ENCODE measurements at places on chromosomes 2 and 18.

DNA sequence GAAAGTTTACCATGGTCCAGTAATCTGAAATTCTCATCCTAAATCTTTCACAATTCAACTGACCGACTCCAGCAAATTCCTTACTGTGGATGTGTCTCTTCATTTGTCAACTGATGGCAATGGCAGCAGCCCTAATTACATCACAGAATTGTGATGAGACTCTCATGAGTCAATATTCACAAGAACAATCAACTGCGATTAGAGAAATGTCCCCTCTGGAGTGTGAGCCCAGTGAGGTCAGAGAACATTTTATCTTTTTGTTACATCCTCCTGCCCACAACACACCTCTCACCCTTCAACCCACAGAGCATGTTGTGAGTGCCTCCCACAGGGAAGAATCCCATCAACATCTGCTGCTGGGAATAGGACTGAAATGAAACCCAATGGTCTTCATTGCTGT is 73.6 kb downstream of the CD226 start:
- DNase-seq = no peak

DNA sequence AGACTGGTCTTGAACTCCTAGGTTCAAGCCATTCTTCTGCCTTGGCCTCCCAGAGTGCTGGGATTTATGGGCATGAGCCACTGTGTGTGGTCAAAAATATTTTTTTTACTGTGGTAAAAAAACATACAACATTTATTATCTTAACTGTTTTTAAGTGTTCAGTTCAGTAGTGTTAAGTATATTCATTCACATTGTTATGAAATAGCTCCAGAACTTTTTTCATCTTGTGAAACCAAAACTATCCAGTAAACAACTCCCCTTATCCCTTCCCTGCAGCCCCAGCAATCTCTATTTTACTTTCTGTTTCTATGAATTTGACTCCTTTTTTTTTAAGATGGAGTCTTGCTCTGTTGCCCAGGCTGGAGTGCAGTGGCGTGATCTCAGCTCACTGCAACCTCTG is 9.3 kb downstream of the RMC1 start:
- DNase-seq = no peak

DNA sequence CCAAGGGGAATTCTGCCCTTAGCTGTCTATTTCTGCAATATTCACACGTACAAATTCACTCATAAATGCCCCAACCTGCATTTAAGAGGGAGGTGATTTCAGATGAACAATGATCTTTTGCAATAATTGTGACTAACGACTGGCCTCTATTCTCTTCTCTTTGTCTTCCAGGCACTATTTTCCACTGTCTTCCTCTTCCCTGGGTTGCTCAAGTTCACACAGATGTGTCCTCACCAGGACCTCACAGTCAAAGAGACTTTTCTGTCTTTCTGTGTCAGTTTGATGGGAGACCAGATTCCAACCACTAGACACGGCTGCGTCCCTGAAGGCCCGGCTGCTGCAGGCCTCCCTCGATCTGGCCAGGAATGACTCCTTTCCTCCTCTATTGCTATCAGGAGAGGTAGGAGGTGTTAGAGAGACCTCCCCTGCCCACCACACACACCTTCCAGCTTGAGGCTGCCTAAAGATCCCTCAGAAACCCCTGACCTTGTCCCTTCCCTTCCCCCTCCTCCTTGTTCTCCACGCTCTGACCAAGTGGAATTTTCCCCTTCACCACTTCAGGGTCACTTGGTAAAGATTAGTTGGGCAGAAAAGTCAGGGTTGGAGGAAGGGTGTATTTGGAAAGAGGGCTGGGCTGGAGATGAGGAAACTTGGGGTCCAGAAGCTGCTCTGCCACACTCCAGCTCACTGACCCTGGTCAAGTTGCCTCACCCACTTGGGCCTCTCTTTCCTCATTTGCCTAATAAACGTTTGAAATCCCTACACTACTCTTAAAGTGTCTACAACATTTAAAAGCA is 109.2 kb upstream of the COPS8 start:
- DNase-seq = no peak

GRCh38 chr2:37873229-37873628 is 51.9 kb upstream of the RMDN2 start:
- DNase-seq = no peak

GRCh38 chr2:25372405-25373268 is 30.9 kb upstream of the DNMT3A start:
- no peak for DNase-seq

DNA sequence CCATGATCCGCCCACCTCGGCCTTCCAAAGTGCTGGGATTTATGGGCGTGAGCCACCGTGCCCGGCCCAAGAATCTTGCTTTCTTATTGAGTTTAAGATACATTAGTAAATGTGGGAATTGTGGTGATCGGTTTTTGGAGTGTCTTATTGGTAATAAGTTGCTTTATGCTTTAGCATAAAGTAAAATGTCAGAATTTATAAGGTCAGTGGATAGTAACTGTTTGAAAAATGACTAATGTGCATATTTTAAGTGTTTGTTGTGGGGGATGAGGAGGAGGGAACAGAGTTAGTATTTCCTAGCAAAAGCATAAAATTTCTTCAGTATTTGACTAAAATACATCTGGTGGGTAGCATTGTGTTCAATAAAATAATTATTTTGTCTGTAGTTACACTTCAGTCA is 77.4 kb downstream of the SLC39A10 start:
- no peak for DNase-seq

GRCh38 chr2:143553261-143553660 is 424.0 kb downstream of the ARHGAP15 start:
- no peak for DNase-seq

DNA sequence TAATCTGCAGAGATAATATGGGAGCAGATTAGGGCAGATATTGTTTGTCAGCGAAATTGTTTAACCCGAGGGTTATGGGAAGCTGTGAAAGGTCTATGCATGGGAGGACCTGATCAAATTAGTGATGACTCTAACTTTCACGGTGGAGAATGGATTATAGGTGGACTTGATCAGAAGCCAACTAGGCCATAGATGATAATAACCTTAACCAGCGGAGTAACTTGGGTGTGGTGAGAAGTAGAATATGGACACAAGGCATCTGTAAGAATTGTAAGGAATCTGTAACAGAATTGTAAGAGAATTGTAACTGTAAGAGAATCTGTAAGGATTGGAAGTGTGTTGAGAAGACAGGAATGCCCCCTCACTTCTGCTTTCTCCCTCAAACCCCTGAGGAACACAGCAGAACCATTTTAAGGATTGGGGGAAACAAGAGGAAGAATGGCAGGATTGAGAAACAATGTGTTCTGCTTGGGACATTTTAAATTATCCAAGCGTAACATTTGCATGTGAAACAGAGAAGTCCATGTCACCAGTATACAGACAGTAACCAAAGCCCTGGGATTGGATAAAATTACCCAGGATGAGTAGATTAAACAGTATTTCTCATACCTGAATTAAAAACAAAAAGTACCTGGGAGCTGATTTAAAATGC is 14.9 kb upstream of the SLC39A10 start:
- no peak for DNase-seq

DNA sequence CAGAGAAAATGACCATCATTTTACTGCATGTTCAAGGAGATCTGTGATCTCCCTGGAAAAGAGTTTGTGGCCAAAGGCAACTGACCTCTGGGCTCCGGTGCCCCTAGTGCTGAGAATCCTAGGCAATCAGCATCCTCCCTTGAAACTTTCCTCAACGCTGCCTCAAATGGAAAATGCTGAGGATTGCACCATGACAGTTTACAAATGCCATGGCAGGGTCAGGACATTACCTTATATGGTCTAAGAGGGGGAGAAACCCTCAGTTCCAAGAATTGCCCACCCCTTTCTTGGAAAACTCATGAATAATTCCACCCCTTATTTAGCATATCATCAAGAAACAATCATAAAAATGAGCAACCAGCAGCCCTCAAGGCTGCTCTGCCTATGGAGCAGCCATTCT is 48.3 kb downstream of the ALPK2 start:
- no peak for DNase-seq

GRCh38 chr2:54015798-54016699 is 45.3 kb upstream of the PSME4 start:
- no peak for DNase-seq

DNA sequence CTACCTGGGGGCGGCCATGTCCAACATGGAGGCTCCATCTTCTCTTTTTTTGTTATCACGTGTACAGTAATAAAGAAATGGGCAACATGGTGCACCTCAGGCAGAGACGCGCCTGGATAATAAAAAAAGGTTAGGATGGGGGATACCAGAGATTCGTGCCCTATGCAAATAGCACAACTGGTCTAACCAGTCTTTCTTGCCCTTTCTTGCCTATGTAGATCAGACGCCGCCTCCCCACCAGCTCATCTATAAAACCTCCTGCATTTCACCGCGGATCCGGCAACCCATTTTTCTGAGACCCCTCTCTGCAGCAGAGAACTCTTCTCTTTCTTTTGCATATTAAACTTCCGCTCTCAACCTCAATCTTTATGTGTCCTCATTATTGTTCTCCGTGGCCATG is 68.7 kb downstream of the MYL12B start:
- DNase-seq = no peak

GRCh38 chr2:11661891-11662435 is 8.0 kb downstream of the NTSR2 start:
- no peak for DNase-seq

DNA sequence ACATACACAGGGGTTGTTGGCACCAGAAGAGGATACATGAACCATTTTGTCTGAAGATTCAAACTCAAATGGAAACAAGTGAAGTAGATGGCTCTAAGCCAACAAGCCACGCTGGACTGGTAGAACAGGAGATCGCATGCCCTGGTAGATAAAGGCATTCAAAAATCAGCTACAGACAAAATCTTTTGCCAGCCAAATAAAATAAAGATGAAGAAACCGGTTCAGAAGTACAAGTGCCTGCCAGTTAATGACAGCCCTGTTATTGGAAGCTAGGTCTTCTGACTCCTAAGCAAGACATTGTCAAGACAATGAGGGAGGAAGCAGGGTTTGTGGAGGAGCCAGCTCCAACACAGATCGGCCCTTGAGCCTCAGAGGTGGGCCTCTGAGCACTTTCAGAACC is 52.3 kb downstream of the EHD3 start:
- DNase-seq = no peak

GRCh38 chr18:75639472-75639831 is 211.9 kb upstream of the SMIM21 start:
- no peak for DNase-seq

- no peak for DNase-seq
Observed at GRCh38 chr2:225028572-225028971, 13.7 kb downstream of the DOCK10 start.

DNA sequence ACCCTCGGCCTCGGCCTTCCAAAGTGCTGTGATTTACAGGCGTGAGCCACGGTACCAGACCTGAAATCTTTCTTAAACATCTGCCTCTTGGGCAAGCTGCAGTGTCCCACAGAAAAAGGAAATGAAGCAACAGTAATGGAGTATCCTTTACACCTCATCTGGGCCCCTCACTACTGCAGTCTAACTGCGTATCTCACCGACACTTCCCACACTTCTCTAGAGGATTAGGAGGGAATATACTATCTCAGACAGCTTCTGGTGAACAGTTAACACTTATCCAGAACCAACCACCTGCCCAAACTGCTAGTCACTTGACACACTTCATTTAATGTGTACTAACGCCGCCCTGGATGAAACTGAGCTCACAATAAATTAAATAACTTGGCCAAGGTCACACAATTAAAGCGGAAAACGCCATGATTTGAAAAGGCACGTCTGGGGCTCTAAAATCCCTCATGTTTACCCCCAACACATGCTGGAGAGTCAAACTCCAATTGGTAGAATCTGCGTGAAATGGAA is 993 bp downstream of the COX7A2L start:
- DNase-seq = no peak

- DNase-seq = no peak
Observed at GRCh38 chr2:169775765-169776164, 22.9 kb upstream of the SSB start.

DNA sequence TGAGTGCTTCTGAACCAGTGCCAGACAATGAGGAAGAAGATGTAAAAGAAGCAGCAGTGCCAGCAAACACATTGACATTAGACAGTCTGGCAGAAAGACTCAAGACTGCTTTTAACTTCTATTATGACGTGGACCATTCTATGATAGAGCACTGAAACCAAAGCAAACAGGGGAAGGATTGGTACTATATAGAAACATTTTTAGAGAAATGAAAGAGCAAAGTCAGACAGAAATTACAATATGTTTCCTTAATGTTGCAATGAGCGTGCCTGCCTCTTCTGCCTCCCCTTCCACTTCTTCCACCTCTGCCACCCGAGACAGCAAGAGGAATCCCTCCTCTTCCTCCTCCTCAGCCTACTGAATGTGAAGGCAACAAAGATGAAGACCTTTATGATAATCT is 39.7 kb downstream of the DHX57 start:
- no peak for DNase-seq

GRCh38 chr2:119005051-119005450 is 63.1 kb downstream of the MARCO start:
- DNase-seq = no peak

GRCh38 chr2:210252699-210253606 is 27.7 kb upstream of the ACADL start:
- DNase-seq = no peak

DNA sequence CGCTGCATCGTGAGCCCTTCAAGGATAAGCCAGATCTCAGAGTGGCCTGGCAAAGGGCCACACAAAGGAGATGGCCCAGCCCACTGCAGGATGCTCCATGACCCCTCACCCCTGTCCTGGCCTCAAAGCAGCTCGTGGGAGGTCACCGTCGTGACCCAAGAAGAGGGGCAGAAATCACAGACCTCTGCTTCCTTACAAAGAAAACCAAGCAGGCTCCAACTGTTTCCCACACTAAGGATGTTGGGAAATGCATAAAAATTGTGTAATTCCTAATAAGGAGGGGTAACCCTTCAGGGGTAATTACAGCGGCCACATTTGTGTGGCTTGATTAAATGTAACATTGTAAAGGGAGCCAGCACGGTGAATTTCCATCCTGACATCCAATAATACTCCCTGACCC is 102.3 kb downstream of the BOD1L2 start:
- no peak for DNase-seq

DNA sequence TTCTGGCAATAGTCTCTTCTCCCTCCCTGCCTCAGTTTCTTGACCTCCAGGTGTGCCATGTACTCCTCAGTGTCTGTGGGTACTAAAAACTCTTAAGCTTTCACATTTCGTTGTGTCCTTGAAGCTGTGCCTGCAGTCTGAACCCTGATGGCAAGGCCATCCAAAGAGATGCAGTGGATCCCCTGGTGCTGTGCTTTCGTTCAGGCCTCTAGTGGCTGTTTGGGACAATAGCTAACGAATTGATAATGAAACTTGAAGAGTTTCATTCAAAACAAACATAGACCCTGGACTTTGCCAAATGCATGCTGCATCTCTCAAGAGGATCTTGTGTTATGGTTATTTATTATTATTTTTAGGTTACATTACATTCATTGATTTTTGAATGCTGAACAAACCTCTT is 523.1 kb upstream of the FSIP2 start:
- no peak for DNase-seq

Measured in HEK293T (cell line).